ENCODE measurements at places on chromosomes 12 and 14.

DNA sequence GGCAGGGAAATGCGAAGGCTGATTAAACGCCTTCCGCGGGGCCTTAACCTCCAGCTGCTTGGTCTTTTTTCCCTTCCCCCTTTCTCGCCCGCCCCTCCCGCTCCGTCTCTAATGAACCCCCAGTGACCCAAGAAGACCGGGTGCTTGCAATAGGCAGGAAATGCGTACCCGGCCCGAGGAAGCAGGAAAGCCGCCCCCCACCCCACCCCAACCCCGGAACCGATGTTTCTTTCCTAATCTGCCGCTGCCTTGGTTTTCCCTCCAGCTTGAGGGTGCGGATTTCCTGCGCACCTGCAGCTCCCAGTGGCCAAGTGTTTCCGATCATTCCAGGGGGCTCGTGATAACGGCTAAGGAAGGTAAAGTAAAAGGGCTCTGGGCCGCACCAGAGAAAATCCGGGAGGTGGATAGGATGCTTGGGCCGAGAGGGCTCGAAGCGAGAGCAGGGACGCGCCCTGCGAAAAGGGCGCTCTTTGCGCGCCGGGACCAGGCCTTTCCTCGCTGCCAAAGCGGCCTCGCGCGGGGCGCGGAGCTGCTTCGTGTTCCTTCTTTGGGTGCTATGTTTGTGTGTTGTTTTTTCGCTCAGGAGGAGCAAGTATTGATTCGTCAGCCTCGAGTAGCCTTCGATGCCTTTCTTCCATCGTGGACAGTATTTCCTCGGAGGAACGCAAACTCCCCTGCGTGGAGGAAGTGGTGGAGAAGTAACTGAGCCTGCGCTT, 983 bp downstream of the MYF6 start:
- DNase-seq = no peak

- DNase-seq = no peak
Observed at GRCh38 chr12:130809791-130810190, 29.3 kb downstream of the STX2 start.

- DNase-seq = no peak
Observed at GRCh38 chr12:43273467-43273866, 278.5 kb downstream of the ADAMTS20 start.

DNA sequence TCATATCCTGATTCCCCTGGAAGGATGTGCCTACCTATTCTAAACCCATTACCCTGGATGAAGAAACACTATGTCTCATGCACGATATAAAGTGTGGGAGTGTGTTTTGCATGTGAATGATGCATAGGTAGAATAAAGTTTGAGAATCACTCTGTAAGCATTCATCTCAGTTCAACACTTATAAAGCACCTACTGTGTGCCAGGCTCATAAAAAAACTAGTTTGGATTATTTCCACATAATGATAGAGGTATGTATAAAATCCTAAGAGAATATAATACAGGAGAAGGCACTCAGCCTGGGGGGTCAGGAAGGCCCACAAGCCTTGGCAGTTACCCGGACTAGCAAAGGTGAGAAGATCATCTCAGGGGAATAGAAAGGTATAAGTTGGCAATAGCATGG, 41.1 kb upstream of the BCL2L14 start:
- DNase-seq = no peak

DNA sequence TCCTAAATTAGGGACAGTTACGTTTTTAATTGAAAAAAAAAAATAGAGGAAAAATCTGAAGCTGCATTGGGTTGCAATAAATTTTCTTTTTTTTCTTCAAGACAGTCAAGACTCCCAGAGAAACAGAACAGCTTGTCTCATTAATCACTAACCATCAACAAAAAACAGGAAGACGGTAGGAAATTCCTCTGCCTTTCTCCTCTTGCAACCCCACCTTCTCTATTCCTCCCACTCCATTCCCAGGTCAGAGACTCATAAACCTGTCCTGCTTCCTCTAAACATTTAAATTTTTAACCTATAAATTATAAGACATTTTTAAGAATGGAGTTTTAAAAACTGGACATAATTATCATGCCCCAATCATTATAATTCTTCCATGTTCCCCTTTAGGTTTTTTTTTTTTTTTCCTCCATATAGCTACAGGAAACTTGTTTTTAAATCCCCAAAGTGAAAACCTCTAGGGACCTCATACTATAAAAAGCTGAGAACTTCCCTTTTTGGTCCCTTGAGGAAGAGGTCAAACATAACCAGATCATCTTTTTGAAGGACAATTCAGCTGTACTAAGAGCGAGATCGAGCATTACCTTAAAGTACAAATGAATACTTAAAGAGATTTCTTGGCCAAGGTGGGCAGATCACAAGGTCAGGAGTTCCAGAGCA, 36.0 kb downstream of the CPM start:
- no peak for DNase-seq
